ENCODE measurements at places on chromosomes 3 and 15. TPM values are rescaled to one million over a fixed set of nuclear protein-coding genes. Genes with fewer than 3 reads are reported as not detected.

GRCh38 chr15:93359425-93360131 is 270.6 kb upstream of the RGMA start:
- H3K27me3 ChIP-seq: peaks cover 4% of the 10 kb centered on the region
- H3K36me3 ChIP-seq: no peaks in the 10 kb centered on the region
- no peak for DNase-seq
- H3K4me1 ChIP-seq: no peaks in the 10 kb centered on the region
- H3K4me3 ChIP-seq: no peak overlapping the region

- no peaks in the 10 kb centered on the region for H3K27me3 ChIP-seq
- H3K4me1 ChIP-seq: no peaks in the 10 kb centered on the region
- no peaks in the 10 kb centered on the region for H3K36me3 ChIP-seq
Measured at GRCh38 chr3:24981924-24982323, 446.1 kb upstream of the RARB start.

- H3K36me3 ChIP-seq: no peaks in the 10 kb centered on the region
- no peak overlapping the region for H3K27ac ChIP-seq
- H3K4me1 ChIP-seq: peaks cover 6% of the 10 kb centered on the region
- H3K4me3 ChIP-seq: no peak overlapping the region
- peaks cover 43% of the 10 kb centered on the region for H3K27me3 ChIP-seq
Measured at GRCh38 chr15:66844041-66844746, 142.2 kb downstream of the SMAD6 start.

- H3K4me1 ChIP-seq: no peaks in the 10 kb centered on the region
- no peak for DNase-seq
- no peak overlapping the region for H3K27ac ChIP-seq
- no peaks in the 10 kb centered on the region for H3K36me3 ChIP-seq
Measured at GRCh38 chr3:151753846-151754245, 20.1 kb downstream of the AADACL2 start.

Gene SLC28A1
- total RNA-seq: not detected

DNA sequence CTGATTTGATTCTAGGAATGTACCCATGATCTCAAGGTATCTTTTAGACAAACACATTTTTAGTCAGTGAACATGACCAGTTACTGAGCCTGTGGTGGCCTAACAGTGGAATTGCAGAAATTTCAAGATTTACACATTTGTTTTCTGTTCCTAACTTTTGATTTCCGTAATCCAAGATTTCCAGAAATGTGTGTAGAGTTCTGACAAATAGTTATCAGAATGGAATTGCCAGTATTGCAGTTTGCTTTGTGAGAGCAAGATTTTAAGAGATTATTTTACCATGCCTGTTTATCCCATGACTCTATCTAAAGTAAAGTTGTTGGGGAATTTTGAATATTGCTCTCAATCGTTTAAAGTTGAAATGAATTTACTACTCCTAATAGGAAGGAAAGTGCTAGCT is 11.7 kb upstream of the UTS2B start:
- no peak overlapping the region for H3K27ac ChIP-seq
- H3K4me1 ChIP-seq: no peaks in the 10 kb centered on the region
- H3K27me3 ChIP-seq: no peaks in the 10 kb centered on the region

DNA sequence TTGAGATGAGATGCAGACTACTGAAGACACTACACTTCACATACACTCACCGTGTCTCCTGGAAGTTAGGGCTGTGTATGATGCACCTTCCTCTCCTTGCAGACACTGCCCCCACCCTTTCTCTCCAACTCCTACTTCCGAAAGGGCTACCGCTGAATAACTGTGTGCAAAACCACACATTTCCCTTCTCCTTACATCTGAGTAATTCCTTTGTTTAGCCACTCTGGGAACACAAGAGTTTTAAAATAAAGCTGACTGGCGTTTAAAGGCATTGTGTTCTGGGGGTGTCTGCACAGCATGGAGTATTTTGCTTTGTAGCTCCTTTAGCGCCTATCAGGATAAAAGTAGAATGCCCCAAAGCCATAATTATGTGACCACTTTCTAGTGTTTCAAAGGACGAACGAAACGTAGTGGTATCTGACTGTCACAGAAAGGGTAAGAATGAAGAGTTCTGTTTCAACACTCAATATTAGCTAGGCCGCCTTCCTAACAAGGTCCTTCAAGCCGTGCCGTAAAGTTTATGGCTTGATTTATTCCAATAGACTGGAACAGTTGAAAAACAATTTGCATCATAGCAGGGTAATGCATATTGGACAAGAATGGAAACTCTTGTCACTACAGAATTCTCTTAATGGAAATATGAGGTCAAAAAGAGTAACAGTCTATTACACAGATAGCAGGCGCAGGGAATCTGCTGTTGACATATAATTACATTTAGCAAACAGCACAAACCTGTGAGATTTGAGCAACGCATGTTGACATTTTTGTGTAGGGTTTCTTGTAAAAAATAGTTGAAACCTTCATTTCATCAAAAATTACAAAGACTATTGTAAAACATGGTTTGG is 619.9 kb downstream of the FOXP1 start:
- H3K4me3 ChIP-seq: no peak overlapping the region
- DNase-seq: no peak
- peaks cover 44% of the 10 kb centered on the region for H3K36me3 ChIP-seq
- H3K27ac ChIP-seq: no peak overlapping the region

DNA sequence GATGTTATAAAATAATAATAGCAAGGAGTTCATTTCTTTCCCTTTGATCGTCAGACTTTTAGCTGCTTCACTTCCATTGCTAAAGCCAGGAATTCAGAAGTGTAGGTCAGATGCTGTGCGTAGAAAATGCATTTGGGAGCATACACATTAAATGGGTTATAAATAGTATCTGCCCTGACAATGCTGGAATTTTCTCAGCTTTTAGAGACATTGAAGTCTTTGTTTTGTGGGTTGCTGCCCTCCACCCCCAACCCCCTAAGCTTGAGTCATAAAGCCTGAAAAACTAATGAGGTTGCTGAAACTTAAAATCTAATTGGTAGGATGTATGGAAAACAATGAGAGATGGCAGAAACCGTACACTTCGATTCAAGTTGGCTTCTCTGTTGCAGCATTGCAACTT is 81.9 kb downstream of the MITF start:
- H3K4me3 ChIP-seq: no peak overlapping the region
- no peaks in the 10 kb centered on the region for H3K27me3 ChIP-seq
- H3K4me1 ChIP-seq: no peaks in the 10 kb centered on the region
- no peaks in the 10 kb centered on the region for H3K36me3 ChIP-seq
- DNase-seq: no peak
- H3K27ac ChIP-seq: no peak overlapping the region

DNA sequence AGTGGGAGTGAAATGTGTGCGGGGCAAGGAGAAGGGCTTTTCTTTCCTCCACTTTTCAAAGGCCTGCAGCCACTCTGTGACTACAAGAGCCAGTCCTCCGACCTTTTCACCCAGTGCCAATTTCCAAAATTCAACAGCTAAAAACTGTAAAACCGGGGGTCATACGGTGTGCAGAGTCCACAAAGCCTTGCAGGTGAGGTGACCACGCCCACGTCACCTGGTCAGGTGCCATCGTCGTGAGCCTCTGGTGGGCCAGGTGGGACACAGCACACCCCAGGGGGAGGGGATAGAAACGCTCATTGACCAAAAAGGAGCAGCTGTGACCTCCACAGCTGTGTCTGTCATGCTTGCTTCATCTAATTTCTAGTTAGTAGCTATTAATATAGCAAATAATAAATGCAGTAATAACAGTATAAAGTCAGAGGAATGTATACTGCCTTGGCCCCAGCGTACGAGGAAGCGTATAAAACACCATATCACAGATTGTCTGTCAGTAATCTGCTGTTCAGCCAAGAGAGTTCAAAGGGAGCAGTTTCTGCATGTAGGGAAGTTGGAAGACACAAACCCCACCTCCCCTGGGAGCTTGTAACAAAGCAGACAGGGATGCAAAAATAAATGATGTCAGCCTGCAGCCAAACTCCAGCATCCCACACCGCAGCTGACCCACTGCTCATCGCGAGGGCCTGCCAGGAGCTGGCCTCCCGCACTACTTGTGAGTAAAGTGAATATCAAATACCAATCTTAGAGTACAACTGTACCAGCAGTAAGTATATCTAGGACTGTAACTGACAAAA is 86.7 kb downstream of the VGLL4 start:
- H3K27ac ChIP-seq: no peak overlapping the region
- no peak for DNase-seq
- no peak overlapping the region for H3K4me3 ChIP-seq
- H3K27me3 ChIP-seq: no peaks in the 10 kb centered on the region
- peaks cover 27% of the 10 kb centered on the region for H3K36me3 ChIP-seq
- H3K4me1 ChIP-seq: peaks cover 3% of the 10 kb centered on the region

Gene ZNF80
- 5.1 TPM for total RNA-seq

DNA sequence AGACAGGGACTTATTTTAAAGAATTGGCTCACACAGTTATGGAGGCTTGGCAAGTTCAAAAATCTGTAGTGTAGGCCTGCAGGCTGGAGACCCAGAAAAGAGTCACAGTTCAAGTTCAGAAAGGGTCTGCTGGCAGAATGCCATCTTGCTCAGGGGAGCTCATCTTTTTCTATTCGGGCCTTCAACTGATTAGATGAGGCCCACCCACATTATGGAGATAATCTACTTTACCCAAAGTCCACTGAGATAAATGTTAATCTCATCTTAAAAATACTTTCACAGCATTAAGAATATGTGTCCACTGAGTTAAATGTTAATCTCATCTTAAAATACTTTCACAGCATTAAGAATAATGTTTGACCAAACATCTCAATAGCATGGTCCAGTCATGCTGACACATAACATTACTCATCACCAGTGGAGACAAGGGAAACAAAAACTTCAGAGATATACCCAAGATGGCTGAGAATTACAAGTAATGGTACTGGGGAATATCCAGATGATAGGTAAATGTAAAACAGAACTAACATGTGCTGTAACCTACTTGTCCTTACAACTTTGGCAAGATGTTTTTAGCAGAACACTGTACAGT is 74.3 kb upstream of the STAC start:
- H3K4me1 ChIP-seq: no peaks in the 10 kb centered on the region
- H3K27ac ChIP-seq: no peak overlapping the region
- DNase-seq: no peak
- H3K4me3 ChIP-seq: no peak overlapping the region
- no peaks in the 10 kb centered on the region for H3K27me3 ChIP-seq
- H3K36me3 ChIP-seq: no peaks in the 10 kb centered on the region

- no peaks in the 10 kb centered on the region for H3K36me3 ChIP-seq
- no peak for DNase-seq
- peaks cover 73% of the 10 kb centered on the region for H3K27me3 ChIP-seq
- no peak overlapping the region for H3K27ac ChIP-seq
- peaks cover 6% of the 10 kb centered on the region for H3K4me1 ChIP-seq
Measured at GRCh38 chr3:45795509-45795881, 841 bp downstream of the SLC6A20 start.

- no peaks in the 10 kb centered on the region for H3K36me3 ChIP-seq
- no peak for DNase-seq
- H3K27ac ChIP-seq: no peak overlapping the region
Measured at GRCh38 chr15:37105889-37106288, 5.5 kb upstream of the MEIS2 start.

Gene ZBBX
- not detected for total RNA-seq

Gene COL6A5
- total RNA-seq: not detected

Gene SSUH2
- total RNA-seq: not detected

Gene ULK4
- 19.0 TPM for total RNA-seq

DNA sequence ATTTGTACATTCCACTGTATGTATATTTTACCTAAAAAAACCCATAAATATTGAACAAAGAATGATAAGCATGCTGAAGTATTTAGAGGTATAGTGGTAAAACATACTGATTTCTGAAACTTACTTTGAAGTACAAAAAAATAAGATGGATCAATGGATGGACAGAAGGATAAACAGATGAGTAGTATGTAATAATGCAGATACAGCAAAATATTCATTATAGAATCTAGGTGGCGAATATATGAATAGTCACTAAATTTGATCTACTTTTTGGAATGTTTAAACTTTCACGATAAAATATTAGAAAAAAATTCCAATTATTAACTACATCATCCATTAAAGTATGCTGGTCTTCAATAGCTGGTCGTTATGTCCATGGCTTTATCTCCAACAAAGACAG is 51.9 kb upstream of the GNB4 start:
- no peaks in the 10 kb centered on the region for H3K4me1 ChIP-seq
- DNase-seq: no peak
- no peak overlapping the region for H3K4me3 ChIP-seq

GRCh38 chr3:10116138-10116460 is 624 bp downstream of the BRK1 start:
- peak overlapping the region; percentile 95 for H3K4me3 ChIP-seq
- DNase-seq: no peak
- H3K36me3 ChIP-seq: peaks cover 14% of the 10 kb centered on the region
- peak overlapping the region; percentile 94 for H3K27ac ChIP-seq
- peaks cover 2% of the 10 kb centered on the region for H3K27me3 ChIP-seq

Gene LSG1
- total RNA-seq: 55.2 TPM

DNA sequence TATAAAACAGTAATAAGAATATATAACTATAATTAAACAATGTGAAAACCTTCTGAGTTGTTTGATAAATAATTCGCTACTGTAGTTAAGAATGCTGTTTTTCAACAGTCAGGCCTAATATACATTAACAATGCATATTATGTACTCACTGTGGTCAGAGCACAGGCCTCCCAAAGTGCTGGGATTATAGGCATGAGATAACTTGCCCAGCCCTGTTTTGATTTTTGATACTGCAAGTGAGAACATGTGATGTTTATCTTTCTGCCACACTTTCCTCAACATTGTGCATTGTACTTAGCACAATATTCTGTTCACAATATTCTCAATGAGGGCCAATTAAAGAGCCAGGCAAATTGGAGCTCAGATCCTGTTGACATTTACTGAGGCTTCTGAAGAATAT is 274.5 kb upstream of the RARB start:
- H3K4me3 ChIP-seq: no peak overlapping the region
- H3K4me1 ChIP-seq: no peaks in the 10 kb centered on the region
- H3K27me3 ChIP-seq: no peaks in the 10 kb centered on the region
- no peaks in the 10 kb centered on the region for H3K36me3 ChIP-seq

Gene CRYGS
- total RNA-seq: 6.7 TPM

Gene CCR9
- 19.4 TPM for total RNA-seq

Gene PARP15
- total RNA-seq: 52.8 TPM

GRCh38 chr15:88605189-88606069 is 15.7 kb upstream of the AEN start:
- peak; percentile 73 for DNase-seq
- H3K4me1 ChIP-seq: peaks cover 1% of the 10 kb centered on the region
- no peaks in the 10 kb centered on the region for H3K36me3 ChIP-seq
- H3K4me3 ChIP-seq: no peak overlapping the region

GRCh38 chr3:120429921-120430361 is 20.9 kb downstream of the FSTL1 start:
- no peak overlapping the region for H3K4me3 ChIP-seq
- H3K4me1 ChIP-seq: no peaks in the 10 kb centered on the region
- H3K27me3 ChIP-seq: peaks cover 6% of the 10 kb centered on the region
- H3K36me3 ChIP-seq: no peaks in the 10 kb centered on the region
- no peak overlapping the region for H3K27ac ChIP-seq

GRCh38 chr3:175433026-175433674 is 574.0 kb downstream of the NAALADL2 start:
- no peak for DNase-seq
- H3K27me3 ChIP-seq: no peaks in the 10 kb centered on the region
- H3K27ac ChIP-seq: no peak overlapping the region
- no peaks in the 10 kb centered on the region for H3K4me1 ChIP-seq
- no peak overlapping the region for H3K4me3 ChIP-seq

Gene DAPK2
- 17.6 TPM for total RNA-seq

GRCh38 chr3:14343338-14344112 is 58.9 kb upstream of the SLC6A6 start:
- DNase-seq: no peak
- H3K27ac ChIP-seq: no peak overlapping the region
- peaks cover 8% of the 10 kb centered on the region for H3K27me3 ChIP-seq
- H3K36me3 ChIP-seq: no peaks in the 10 kb centered on the region
